ENCODE measurements at places on chromosomes 7 and 10.

DNA sequence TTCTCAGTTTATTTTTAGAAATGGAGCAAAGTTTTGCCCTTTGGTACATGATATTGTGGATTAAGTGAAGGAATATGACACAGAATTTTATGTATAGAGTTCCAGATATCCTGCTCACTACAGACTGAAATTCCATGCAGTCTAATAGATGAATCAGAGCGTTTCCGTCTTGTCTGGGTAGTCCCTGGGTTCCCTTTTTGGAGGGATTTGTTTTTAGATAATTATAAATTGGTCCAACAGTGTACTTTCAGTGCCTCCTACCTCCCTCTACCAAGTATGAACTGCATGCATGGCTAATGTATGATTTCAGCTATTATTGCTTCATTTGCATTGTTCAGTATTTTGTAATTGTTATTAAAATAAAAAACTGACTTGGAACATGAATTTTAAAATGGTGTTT lies 74.4 kb downstream of the SEPTIN7 start:
- DNase-seq = no peak

- DNase-seq = no peak
Measured at GRCh38 chr7:18180685-18181084, 153.0 kb upstream of the PRPS1L1 start.

DNA sequence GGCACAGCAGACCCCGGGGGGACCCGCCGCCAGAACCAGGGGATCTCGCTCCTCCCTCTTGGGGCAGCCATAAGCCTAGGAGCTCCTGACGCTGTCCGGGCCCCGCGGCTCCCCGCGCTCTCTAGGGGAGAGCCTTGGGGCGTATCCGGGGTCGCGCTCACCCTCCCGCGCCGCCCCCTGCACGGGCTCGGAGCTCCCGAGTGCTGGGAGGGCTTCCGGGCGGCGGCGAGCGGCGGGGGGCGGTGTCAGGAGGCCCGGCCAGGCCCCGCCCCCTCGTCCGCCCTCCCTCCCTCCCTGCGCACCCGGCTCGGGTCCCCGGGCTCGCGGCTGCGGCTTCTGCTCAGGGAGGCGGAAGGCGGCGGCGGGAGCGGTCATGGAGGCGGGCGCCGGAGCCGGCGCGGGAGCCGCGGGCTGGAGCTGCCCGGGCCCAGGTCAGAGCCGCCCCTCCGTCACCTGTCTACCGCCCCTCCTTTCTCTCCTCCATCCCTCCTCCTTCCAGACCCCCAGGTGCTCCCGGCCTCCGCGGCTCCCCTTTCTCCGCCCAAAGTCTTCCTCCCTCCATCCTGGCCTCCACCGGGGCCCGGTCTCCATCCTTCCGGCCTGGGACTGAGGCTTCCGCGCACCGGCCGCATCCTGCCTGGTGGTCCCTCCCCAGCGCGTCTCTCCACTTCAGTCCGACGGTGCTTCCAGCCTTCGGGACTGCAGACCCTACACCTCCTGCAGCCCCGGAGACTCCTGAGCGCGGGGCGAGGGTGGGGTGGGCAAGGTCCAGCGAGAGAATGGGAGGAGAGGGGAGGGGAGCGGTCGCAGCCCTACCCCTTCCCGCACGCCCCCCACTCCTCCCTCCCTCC lies at the start of gene CCDC136:
CCDC136 (plus strand) TSS at position 848 of the 851 bp plus-strand sequence. CDS start 444 bp downstream, outside the sequence.
- DNase-seq = peak; percentile 48

DNA sequence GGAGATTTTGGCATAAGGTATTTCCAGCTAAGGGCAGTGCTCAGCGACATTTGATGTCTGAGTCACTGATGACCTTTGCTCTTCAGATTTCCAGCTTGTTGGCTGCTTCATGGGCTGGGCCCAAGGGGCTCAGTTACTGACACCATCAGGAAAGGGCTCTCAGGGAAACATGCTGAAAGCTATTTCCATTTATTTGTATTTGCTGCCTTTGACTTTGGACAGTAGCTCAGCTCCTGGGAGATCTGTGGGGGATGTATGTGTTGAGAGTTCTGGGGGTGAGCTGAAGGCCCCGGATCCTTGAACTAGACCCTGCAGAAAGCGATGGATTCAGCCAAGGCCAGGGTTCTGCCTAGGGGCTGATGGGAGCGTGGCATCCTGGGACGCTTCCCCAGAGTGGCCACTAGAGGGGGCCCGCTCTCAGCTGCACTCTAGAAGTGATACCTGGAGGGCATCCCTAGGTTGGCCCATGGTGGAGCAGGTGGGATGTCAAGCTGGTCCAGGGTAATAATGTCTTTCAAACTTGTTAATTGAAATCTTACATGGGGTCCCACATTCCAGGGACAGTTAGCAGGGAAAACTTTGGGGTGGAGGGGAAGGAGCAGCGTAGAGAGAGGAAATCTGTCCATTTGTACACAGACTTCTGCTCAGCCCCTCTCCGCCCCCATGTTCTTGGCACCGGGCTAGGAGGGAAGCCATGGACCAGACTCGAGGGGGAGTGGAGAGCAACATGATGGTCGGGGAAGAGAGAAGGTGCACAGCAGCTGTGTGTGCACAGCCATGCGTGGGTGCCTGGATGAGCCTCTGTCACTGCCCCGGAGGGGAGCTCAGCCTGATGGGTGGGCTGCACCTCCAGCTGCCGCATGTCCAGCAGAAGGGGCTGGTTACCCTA lies 3.0 kb upstream of the BTBD16 start:
- DNase-seq = peak; percentile 24

DNA sequence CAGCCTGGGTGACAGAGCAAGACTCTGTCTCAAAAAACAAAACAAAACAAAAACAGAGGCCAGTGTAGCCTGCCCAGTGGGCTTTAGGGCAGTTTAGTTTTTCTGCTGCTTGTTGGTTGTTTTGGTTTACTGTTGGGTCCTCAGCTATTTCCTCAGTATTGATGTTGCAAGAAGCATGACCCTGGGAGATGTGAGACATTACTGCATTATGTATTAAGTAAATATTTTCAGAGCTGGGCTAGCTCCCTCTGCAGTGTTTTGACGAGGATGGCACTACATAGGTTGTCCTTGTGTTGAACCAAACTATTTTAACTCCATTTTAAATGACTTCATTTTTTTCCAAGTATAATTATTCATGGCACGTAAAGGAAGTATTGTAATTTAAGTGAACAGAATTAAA lies 4.8 kb downstream of the AKAP9 start:
- DNase-seq = no peak

GRCh38 chr7:74307738-74308505 lies 18.7 kb downstream of the CLIP2 start:
- no peak for DNase-seq

GRCh38 chr7:774161-775109 lies 47.4 kb upstream of the PRKAR1B start:
- no peak for DNase-seq

GRCh38 chr7:109663806-109664205 lies 1094.1 kb downstream of the DNAJB9 start:
- no peak for DNase-seq

- DNase-seq = peak; percentile 64
Measured at GRCh38 chr7:42628054-42628453, 283.8 kb downstream of the C7orf25 start.

- no peak for DNase-seq
Measured at GRCh38 chr10:122328676-122329075, 45.8 kb upstream of the PLEKHA1 start.

- no peak for DNase-seq
Measured at GRCh38 chr10:21972584-21972983, 30.9 kb downstream of the DNAJC1 start.

DNA sequence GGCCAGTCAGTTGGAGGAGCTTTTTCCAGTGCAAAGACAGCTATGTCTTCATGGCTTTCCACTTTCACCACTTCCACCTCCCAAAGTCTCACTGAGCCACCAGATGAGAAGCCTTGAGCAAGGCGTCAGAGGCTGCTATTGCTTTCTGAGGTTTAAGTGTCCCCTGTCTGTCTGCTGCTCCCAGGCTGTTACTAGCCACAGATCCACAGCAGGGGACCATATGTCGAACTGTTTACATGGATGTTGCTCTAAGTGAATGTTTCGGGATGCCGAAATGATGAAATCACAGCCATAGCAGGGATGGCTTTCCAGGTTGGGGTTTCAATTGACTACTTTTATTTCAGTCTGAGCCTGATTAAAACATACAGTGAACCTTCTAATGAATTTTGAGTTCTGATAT lies 88.5 kb downstream of the AVL9 start:
- no peak for DNase-seq

GRCh38 chr10:86971232-86971991 lies 3.1 kb downstream of the ADIRF start:
- peak; percentile 93 for DNase-seq

DNA sequence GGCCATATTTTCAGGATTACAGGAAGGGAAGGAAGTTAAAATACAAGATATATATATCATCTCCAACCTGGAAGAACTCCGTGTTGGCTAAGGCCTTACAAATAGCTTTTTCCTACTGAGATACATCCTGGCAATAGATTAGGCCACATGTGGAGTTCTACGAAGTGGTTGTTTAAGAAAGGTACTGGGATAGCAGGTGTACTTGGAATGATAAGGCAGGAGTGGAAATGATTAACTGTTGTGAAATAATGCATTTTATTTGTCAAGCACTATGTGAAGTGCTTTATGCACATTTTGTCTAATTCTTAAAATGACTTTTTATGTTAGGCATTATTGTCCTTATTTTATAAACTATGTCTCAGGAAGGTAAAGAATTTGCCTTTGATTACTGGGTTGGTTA lies 18.9 kb upstream of the SMIM30 start:
- no peak for DNase-seq

- no peak for DNase-seq
Measured at GRCh38 chr7:136950331-136950730, 81.9 kb downstream of the CHRM2 start.

DNA sequence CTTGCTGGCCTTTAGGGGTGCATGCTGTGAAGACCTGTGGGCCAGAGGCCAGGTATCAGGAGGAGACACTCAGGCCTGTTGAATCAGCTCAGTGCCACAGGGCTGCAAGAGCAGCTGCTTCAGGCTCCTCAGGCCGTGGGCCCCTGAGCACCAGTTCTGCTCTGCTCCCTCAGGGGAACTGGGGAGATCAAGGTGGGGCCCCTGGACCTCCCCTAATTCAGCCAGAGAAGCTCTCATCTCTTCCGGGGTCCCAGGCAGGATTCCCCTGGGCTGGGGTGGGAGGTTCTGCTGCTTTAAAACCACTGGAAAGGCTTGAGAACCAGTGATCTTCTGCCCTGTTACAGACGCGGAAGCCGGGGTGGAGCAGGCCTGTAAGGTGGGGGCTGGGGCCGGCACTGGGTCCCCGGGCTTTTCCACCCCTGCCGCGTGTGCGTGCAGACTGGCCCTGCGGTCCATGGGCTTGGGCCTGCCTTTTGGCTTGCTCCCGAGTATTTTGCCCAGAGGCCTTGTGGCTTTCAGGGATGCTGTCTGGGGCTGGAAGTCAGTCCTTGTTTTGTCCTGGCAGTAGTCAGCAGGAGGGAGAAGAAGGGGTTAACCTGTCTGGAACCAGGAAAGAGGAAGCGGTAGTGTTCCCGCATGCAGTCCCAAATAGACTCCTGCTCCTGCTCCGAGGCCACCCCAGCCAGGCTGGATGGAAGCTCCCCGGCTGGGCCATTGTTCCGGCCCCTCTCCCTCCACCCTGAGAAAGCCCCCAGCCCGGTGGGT lies 74.3 kb downstream of the LHPP start:
- no peak for DNase-seq

GRCh38 chr7:88664630-88665233 lies 94.8 kb upstream of the ZNF804B start:
- DNase-seq = peak; percentile 23

DNA sequence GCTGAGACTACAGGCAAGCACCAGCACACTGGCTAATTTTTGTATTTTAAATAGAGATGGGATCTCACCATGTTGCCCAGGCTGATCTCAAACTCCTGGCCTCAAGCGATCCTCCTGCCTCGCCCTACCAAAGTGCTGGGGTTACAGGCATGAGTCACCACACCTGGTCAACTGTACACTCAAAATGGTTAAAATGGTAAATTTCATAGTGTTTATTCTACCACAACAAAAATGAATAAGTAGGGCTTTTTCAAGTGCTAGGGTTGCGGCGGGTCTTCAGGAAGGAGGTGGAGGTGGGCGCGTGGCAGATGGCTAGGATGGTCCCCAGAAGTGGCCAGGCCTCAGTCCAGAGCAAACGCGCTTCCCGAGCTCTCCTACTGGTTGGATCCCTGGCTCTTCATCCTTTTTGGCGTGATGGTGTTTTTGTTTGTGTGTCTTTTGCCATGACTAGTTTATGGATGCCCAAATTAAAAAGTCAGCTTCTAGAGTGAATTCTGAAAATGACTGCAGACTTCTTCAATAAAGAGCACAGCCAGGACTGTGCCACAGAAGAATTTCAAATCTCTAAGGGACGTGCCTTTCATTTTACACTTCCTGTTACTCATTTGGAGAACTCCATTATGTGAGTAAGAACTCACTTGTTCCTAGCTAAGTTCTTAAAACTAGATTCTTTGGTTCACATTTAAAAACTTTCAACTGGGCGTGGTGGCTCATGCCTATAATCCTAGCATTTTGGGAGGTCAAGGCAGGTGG lies 73.9 kb downstream of the TMEM130 start:
- no peak for DNase-seq

Data from MG63 (cell line).